Stimulated activated CD4-positive, alpha-beta T cell treated with anti-CD3 and anti-CD28 coated beads, Interleukin-2, amount 100 ng/mL, for 48 hours (primary cell): ENCODE measurements at places on chromosomes 11 and 22.

DNA sequence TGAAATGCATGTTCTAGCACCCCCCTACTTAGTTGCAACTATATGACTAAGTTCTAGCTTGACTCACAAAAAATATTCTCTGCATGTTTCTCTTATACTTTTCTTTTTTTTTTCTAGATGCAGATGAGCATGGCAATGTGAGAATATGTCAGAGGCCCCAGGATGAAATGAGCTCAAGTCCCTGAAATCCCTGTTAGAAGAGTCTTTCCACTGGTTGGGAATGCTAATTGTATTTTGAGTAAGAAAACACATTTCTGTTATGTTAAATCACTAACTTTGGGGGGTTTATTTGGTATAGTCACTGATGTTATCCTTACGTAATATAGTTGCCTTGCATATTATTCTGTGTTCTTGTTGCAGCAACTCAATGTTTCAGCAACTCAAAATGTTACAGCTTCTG is 306.1 kb upstream of the CCDC179 start:
- no peak for DNase-seq

- no peak for DNase-seq
Observed at GRCh38 chr22:24129263-24129651, 52.0 kb upstream of the SUSD2 start.

DNA sequence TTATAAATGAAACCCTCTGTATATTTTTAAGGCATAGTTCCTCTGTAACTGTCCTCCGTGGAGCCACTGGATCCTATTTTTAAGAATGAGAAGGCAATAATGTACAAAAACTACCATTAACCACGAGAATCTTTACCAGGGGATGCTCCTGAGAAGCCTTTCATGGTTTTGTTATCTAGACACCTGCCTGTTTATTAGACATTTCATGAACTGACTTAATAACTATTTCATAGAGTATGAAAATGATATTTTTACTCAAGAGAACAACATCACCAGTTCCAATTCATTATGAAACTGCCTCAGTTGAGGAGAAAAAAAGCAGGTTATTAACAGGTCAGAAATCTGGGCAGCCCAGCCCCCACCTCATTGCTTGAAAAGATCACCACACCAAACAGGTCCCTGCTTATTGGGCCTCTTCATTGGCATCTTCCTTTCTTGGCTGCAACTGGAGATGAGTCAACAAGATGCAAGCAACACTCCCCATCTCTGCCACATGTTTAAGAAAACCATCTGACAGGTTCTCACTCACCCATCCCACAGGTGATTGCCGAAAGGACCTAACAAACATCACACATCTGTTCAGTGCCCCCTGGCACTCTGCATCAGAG is 27.8 kb downstream of the ETS1 start:
- no peak for DNase-seq

DNA sequence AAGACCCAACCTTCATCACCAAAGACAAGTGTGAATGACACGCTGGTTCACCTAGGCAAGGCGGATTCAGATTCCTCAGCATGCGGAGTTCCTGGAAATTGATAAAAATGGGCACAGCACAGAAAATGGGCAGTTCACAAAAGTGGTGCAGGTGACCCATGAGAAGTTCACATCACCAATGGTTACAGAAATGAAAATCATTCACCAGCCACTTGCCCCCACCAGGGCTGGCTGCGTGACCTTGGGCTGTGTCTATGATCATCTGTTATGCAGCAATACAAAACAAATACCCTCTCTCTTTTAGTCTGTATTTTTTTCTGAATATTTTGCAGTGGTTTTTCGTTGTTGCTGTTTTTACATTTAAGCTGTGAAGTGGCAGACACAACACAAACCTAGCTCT is 415.9 kb downstream of the TBC1D22A start:
- DNase-seq, result no peak

GRCh38 chr22:47166033-47166404 is 403.6 kb downstream of the TBC1D22A start:
- no peak for DNase-seq

DNA sequence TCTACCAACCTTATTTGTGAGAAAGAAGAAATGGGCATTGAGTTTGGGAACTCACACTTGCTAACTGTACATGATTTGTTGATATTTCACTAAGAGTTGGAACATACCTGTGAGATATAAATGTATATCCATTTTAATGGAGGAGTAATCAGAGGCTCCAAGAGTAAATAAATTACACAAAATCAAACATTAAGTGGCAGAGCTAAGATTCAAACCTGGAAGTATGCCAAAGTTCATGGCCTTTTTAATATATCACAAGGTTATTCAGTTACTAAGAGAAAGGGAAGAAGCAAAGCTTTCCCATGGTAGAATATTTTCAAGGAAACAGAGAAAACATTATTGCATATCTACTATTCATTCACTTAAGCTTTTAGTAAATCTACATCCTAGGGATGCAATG is 1641.1 kb downstream of the FAM181B start:
- DNase-seq, result no peak

- DNase-seq, result no peak
Observed at GRCh38 chr22:20235389-20235991, 32.6 kb downstream of the RTN4R start.

DNA sequence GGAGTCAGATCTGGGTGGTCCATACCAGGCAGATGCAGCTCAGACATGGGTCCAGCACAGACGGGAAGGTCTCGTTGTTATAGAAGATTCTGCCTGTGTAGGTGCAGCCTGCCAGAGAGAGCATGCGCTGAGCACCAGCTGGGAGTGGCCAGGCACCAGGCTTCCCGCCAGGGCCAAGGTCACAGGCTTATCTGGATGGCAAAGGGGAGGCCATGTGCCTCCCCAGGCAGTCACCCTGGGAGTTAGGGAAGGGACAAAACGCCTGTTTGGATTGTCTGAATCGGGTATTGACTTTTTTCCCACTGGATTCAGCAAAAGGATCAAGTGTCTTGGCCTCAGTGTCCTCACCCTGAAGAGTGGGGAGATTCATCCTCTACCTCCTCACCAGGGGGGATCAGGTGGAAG is 26.5 kb downstream of the PGA5 start:
- DNase-seq, result no peak

GRCh38 chr11:92269021-92269420 is 44.4 kb downstream of the FAT3 start:
- no peak for DNase-seq

DNA sequence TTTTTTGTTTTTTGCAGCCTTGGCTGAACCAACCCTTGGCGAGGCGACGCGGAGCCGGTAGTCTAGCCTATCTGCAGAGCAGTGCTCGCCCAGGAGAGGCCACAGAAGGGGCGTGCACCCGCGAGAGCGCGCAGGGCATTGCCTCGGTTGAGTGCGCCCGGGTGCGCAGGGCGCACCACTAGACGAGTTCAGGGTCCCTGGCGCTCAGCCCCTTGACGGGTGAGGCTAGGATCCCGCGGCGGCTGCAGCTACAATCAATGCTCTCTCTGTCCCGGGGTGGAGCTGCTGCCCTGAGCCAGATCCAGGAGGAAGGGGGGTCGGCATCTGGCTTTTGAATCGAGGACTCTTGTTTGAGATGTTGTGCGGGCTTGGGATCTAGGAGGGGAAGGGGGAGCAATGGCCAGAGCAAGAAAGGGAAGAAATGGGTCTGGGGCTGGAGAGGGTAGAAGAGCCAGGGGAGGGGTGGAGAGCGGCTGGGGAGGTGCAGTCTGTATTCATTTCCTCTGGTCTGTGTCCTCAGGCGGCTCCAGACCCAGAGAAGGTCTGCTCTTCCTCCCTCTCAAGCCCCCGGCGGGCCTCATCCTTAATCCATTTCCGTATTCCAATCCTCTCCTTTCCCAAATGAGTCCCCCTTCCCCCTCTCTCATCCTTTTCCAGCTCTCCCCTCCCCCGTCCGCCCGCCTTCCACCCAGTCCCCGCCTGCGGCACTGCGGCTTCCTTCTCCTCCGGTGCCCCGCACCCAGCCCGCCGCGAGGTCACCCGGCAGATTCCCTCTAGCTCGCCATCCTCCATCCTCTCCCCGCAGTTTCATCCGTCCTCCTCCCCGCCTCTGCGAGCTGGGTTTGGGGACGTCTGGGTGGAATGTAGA is 797 bp downstream of the THY1 start:
- no peak for DNase-seq

- no peak for DNase-seq
Observed at GRCh38 chr22:49949914-49950292, 10.7 kb upstream of the PIM3 start.

DNA sequence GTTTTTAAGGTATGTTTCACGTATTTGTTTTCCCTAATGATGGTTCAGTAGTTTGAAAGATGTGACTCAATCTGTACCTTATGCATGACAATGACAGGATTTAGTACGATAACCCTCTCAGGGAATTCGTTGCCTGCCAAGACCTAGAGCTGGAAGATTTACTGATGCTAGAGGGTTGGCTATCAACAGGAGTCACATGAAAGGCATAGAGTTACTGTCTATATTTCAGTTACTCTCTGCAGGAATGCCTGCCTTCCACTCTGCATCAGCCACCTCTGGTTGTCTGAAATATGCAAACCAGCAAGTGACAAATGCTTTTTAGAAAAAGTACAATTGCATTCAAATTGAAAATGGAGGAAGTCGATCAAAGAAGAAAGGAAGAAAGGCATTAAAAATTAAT is 276.3 kb upstream of the RAG2 start:
- DNase-seq, result no peak

DNA sequence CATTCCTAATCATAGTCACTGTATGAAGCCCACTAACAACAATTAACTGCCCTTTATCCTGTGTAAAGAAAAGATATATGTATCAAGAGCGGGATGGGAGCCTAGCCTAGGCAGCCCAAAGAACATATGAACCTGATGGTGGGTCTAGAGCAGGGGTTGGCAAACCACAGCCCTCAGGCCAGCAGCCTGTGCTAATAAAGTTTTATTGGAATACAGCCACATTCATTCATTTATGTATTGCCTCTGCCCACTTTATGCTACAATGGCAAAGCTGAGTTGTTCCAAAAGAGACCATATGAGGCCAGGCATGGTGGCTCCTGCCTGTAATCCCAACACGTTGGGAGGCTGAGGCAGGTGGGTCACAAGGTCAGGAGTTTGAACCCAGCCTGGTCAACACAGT is 13.5 kb downstream of the PRR14L start:
- no peak for DNase-seq

DNA sequence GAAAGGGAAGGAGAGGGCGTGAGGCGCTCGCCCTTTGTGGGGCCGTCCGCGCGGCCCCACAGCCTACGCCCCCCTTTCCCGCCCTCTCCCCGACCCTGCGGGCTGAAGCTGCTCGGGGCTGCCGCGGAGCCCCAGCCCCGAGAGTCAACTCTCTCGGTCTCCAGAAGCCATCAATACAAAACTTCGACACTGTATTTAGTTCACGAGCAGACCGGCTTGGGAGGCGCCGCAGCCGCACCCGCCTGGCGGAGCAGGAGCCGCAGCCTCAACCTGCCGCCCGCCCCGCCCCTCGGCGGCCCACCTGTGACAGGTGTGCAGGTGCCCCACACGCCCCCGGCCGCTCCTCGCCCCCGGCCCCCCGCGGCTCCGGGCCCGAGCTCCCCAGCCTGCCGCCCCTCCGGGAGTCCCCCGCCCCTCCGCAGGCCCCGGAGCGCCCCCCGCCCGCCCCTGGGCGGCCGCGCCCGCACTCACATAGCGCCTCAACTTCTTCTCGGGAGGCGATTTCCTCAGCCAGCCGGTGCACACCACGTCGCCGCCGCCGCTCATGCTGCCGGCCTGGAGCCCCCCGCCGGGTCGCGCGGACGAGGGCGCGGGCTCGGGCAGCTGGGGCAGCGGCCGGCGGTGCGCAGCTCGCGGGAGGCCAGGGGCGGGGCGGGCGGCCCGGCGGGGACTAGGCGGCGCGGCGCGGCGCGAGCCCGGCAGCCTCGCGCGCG is at the start of gene GAB2:
TSS of gene GAB2 (minus strand) at position 646 of the 713 bp plus-strand sequence. CDS start at position 546, 100 bp downstream.
- no peak for DNase-seq

DNA sequence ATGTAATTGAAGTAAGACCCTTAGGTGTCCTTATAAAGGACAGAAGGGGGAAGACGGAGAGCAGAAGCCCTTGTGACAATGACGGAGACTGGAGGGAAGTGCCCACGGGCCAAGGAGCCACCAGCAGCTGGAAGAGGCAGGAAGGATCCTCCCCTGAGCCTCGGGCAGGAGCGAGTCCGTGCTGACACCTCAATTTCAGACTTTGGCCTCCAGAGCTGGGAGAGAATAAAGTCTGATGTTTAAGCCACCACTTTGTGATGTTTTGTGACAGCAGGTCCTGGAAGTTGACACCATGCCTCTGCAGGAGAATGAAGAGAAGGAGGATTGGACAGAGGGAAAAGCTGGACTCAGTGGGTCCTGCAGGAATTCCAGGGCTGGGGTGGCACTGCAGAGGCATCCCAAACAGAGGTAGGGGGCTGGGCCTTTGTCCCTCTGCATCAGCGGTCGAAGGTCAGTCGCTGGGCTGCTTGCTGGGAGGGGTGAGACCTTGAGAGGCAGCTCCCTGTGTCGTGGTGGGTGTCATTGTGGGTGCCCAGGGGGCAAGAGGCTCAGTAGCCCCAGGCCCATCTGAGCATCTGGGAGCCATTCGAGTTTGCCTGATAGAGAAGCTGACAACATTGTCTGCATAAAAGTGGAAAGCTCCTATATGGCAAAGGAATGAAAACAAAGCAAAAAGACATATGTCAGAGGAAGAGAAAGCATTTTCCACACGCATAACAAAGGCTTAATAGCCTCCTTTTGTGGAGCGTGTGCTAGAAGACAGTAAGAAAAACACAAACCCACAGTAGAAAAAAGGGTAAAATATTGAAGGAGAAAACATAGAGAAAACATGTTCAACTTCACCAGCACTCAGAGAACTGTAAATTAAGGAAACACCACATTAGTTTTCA is 68.8 kb downstream of the RTL6 start:
- no peak for DNase-seq

DNA sequence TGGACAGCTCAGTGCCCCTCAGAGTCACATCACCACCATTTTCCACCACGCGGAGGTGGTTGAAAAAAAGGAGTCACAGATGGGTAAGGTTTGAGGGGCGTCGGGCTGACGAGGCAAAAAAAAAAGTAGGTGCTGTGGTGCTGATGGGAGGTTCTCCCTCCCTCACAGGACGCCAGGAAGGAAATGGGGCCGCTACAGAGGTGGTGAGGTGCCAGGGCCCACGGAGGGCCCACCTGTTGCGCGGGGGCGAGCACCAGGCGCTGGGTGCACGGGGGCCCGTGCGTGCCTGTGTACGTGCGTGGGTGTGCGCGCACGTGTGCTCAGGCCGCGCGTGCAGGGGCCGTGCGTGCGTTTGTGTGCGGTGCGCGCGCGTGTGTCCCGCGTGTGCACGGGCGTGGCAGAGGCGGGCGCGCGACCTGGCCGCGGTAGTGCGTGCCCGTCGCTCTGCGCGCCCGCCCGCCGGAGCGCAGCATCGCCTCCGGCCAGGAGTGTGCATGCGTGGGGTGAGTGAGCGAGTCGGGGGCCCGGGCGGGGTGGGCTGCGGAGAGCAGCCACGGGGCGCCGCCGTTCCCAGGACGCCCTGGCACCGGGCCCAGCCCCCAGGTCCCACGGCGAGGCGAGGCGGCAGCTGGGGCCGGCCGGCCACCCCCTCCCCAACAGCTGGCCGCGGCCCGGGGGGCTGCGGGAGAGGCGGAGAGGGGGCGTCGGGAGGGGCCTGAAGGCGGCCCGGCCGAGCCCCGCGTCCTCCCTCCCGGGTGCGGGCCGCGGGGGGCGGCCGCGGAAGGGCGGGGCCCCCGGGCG is 2.8 kb downstream of the PDGFB start:
- no peak for DNase-seq

GRCh38 chr11:110077831-110078325 is 15.3 kb upstream of the ZC3H12C start:
- DNase-seq, result peak; percentile 25
